Heart left ventricle (tissue), 16 donors: ENCODE measurements at places on chromosomes 5 and 9. TPM values are rescaled to one million over a fixed set of nuclear protein-coding genes. Genes with fewer than 3 reads are reported as not detected.

Gene GNE
- 14.5 TPM for total RNA-seq

Gene DMRT2
- not detected for total RNA-seq

- DNase-seq = no peak
Observed at GRCh38 chr5:109199799-109200620, 209.8 kb downstream of the PJA2 start.

Gene DUSP1
- 218 TPM for total RNA-seq

DNA sequence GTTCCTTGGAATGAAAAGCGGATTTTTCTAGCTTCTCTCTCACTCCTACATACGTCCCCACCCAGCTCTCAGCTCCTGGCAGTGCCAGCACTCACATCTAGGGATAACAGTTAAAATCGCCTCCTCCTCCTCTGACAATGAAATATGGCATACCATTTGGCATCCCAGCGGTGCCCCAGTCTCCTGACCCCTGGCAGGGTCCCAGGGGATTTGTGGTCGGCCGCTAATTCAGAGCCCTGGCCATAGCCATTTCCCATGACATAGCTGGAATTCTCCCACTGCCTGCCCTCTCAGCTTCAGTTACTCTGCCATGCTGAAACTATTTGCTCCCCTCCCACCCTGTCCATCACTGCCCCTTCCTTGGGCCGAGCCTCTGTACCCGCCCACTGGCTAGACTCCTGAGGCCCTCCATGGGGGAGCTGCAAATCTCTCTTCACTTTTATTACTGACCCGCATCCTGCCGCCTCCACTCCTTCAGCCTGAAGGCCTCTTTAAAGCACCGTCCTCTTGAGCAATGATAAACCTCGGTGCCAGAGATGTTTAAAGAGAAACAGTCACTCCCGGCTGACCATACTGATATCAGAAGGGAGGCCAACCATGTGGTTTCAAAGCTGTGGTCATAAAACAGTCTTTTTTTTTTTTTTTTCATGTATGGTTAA, 139.8 kb downstream of the SLIT3 start:
- DNase-seq = no peak

GRCh38 chr5:53924392-53924791, 364.0 kb downstream of the NDUFS4 start:
- DNase-seq = no peak

- no peak for DNase-seq
Observed at GRCh38 chr9:128846680-128847030, 17.1 kb upstream of the SPOUT1 start.

DNA sequence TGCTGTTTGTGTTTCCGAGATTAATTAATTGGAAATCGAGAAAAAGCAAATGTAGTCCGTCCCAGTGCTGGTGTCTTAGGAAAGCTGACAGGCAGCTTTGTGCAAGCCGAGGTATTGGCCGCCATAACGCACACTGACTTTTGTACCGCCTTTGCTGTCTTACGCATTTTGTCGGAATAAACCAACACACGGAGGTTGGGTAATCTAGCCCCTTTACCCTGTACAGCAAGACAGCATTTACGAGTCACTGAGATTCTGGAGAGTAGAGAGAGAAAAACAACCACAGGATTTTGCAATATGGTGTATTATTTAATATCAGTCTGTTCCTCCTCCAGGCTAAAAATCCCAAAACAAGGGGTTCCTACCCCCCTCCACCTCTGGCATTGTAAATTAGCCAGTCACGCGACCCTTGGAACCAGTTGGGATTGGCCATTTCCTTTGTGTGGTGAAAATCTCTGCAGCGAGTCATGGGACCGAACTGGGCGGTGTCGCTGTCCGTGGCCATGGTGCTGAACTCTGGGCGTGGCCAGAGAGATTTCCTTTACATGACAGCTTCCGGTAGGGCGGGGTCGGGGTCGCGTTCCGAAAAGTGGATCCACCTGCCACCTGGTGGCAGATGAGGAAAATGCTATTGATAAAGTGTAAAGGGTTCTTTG, 10.3 kb upstream of the PCDHB1 start:
- peak; percentile 88 for DNase-seq

- DNase-seq = peak; percentile 50
Observed at GRCh38 chr5:139397921-139398320, 3.0 kb upstream of the PROB1 start.

DNA sequence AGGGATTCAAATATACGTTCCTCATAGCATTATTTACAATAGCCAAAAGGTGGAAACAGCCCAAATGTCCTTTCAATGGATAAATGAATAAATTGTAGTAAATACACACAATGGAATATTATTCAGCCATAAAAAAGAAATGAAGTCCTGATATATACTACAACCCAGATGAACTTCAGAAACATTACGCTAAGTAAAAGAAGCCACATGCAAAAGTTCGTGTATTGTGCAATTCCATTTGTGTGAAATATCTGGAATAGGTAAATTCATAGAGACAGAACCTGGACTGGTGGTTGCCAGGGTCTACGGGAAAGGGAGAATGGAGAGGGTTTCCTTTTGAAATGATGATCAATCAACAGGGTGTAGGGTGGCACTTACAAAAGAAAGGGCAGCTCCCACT, 12.5 kb upstream of the ARSI start:
- DNase-seq = no peak

GRCh38 chr5:119397518-119398380, 41.9 kb downstream of the TNFAIP8 start:
- DNase-seq = no peak

DNA sequence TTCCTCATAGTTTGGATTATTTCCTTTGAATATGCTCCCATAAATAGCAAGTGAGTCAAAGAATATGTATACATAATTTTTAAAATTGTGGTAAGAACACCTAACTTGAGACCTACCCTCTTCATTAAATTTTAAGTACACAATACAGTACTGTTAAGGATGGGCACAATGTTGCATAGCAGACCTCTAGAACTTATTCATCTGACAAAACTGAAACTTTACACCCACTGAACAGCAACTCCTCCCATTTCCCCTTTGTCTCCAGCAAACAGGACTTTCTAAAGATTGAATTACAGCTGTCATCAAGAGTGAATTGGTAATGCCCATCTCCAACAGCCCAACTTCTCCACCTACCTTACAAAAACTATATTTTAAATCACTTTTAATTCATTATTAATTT, 388.9 kb downstream of the HTR1A start:
- no peak for DNase-seq

GRCh38 chr5:83294246-83294645, 177.3 kb upstream of the VCAN start:
- no peak for DNase-seq

DNA sequence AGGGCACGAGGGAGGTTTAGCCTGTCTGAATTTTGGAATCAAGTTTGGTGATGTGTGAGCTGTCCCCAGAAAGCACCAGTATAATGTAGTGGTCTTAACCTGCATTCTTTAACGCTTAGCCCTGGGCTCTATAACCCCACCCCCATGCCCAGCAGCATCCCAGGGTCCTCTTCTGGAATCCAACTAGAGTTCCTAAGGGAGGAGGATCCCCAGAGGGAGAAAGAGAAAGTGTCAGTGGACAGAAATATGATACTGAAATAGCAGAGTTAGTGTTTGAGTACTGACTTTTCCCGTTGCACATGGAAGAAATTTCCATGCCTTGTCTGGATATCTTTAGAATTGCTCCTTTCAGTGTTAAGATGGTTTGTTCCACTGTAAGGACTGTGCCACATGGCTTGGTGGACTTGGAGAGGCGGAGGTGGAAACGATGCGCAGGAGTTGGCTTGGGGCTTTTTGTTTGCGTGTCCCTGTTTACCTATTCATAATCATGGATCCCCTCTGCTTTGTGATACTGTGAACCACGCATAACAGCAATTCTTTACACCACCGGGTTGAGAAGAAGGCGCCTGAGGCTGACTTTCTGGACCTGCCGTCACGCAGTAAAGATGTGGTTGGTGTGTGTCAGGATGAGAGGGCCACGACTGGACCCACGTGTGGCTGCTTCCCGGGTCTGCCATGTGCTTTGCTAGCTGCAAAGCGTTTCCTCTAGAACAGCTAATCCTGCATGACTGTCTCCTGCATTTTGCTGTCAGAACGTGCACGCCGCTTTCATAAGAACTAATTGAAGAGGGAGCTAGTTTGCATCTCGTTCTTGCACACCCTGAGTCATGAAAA, 142.3 kb downstream of the SMARCA2 start:
- peak; percentile 65 for DNase-seq

Gene MAMDC2
- total RNA-seq = 14.4 TPM

Gene ZFAND5
- 259 TPM for total RNA-seq

Gene ARSK
- total RNA-seq = 3.8 TPM

GRCh38 chr5:43530648-43531047, 15.7 kb upstream of the C5orf34 start:
- DNase-seq = no peak

DNA sequence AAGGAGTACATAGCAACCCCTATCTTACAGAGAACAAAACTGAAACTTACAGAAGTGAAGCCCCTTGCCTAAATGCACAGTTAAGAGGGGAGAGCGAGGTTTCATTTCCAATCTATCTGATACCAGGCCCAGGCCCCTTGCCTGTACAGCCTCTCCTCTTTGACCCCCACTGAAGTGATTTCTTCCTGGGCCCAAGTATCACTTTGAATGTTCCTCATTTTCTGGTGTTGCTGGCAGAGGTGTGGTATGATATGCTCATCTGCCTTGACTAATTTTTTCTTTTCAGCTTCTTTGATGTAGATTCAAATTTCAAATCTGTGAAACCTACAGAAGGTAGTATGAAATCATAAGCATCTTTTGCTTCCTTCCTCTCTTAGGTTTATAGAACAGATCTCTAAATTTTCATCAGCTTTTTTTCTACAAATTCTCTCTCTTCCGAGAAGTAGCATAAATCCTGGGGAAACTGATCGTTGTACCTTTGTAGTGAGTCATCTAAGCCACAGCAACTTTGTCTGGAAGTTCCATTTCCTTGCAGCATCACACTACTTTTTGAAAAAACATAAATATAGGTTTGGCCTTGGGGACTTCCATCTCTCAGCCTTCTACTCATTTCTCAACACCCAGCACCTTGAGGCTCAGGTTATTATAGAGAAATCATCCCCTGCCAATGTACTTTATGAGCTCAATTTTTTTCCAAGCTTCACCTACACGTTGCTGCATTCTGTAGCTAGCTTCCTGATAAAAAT, 402.4 kb upstream of the PTGER4 start:
- DNase-seq = no peak

DNA sequence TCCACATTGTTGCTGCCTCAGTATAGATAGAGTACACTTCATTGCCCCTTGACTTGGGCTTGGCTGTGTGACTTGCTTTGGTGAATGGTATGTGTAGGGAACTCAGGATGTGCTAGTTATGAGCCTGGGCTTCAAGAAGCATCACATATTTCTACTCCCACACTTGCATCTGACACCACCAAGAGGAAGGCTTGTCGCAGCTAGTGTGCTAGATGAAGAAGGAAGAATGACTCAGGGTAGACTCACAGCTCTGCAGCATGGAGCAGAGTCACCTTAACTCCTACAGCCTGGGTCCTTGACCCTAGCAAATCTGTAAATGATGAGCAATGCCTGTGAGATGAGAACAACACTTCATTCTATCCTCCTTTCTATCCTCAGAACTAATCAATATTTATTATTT, 261.8 kb downstream of the ASTN2 start:
- no peak for DNase-seq

Gene TAF11L14
- total RNA-seq = not detected

GRCh38 chr9:26956860-26957233, 635 bp downstream of the IFT74 start:
- DNase-seq = no peak

DNA sequence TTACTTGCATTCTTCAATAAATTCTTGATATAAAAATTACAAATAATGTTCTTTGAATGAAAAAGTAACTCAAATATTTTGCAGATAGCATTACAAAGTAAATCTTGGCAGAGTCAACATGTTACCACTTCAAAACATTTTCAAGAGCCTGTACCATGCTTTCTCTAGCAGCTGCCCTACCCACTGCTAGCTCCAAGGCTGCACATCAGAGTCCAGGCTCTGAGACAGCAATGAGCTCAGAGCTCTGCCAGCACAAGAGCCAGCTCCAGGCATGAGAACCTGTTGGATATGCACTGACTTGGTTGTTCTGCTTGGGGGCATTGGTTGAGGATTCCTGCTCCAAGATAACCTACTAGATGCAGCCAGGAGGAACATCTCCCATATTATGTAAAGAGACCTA, 211.3 kb upstream of the HAPLN1 start:
- no peak for DNase-seq

DNA sequence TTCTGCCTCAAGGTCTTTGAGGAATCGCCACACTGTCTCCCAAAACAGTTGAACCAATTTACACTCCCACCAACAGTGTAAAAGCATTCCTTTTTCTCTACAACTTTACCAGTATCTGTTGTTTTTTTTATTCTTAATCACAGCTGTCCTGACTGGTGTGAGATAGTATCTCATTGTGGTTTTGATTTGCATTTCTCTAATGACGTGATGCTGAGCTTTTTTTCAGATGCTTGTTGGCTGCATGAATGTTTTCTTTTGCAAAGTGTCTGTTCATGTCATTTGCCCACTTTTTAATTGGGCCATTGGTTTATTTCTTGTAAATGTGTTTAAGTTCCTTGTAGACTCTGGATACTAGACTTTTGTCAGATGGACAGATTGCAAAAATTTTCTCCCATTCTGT, 400.0 kb downstream of the DEPDC1B start:
- DNase-seq = no peak

Gene LTC4S
- total RNA-seq = 7.3 TPM

- no peak for DNase-seq
Observed at GRCh38 chr5:121325930-121326329, 525.8 kb upstream of the FTMT start.

Gene HSPA4
- 112 TPM for total RNA-seq

DNA sequence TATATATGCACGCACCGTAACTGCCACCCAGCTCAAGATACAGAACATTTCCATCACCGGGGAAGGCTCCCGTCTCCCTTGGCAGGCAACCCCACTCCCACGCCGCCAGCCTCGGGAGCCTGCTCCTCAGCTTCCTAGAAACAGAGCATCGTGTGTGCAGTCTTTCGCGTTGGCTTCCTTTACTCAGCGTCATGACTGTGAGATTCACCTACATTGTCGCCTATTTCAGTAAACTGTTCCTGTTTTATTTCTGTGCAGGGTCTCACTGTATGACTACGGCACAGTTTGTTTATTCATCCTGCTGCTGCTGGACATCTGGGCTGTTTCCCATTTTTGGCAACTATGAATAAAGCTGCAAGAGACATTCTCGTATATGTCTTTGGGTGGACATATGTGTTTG, 90.7 kb downstream of the STK10 start:
- no peak for DNase-seq

DNA sequence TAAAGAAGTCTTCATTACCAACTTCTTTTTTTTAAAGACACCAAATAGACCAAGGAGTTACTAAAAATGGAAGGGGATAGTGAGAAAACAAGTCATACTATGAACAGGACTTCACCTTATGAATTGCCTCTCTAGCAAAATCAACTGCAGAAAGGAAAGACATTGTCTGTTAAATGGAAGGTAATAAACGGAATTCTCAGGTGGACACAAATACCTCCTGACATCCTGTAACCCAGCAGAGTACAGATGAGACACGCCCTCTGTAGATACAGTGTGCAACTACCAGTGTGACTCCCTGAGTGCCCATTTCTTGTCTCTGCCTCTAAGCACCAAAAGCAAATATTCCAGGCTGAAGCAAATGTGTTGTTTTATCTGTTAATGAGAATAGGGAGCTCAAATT, 12.2 kb upstream of the PLPP1 start:
- no peak for DNase-seq
